ENCODE measurements at places on chromosomes 7 and 10.

DNA sequence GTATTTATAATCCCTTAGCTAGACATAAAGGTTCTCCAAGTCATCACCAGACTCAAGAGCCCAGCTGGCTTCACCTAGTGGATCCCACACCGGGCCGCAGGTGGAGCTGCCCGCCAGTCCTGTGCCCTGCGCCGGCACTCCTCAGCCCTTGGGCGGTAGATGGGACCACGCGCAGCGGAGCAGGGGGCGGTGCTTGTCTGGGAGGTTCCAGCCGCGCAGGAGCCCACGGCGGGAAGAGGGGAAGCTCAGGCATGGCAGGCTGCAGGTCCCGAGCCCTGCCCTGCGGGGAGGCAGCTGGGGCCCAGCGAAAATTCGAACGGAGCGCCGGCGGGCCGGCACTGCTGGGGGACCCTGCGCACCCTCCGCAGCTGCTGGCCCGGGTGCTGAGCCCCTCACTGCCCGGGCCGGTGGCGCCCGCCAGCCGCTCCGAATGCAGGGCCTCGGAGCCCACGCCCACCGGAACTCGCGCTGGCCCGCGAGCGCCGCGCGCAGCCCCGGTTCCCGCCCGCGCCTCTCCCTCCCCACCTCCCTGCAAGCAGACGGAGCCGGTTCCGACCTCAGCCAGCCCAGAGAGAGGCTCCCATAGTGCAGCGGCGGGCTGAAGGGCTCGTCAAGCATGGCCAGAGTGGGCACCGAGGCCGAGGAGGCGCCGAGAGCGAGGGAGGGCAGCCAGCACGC, 675.6 kb downstream of the REEP3 start:
- no peak for DNase-seq

DNA sequence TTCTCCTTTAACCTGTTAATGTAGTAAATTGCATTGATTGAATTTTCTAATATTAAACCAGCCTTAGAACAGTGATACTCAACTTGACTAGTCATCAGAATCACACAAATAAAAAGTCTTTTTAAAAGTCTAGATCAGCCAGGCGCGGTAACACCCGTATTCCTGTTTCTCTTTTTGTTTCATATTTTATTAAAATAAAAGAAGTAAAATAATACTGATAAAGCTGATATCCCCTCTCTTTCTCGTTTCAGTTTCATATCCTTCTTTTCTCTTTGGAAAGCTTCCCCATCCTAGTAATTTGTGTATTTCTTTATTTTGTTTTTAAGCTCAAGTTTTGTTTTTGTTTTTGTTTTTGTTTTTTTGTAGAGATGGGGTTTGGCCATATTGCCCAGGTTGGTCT, 9.3 kb downstream of the SMO start:
- DNase-seq: no peak

- no peak for DNase-seq
These were observed 235.5 kb downstream of the SKIDA1 start for GRCh38 chr10:21289961-21290360.

DNA sequence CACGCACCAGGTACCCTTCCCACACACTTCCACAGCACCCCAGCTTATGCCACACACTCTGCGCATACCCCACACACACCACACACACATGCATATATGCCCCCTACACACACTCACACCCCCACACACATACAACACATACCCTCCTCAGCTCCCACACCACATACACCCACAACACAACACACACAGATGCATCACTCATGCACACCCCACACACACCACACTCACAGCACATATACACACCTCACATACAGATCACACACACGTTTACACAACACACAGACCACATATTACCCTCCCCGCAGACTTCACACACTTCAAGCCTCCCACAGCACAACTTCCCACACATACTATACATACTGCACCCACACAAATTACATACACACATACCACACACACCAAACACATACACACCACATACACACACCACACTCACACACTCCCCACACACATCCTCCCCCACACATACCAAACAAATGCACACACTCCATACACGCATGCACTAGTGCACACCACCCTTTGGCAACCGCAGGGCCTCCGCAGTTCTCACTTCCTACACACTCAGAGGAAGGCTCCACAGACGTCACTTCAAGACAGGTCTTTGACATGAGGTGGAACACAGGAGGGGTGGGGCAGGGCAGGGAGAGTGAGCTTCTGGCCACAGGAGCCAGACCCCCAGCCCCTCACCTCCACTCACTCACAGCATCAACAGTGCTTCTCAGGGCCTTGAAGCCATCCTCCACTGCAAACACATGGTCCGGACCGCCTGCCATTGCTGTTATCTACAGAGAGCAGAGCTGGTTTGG, 18.5 kb upstream of the ANTXRL start:
- no peak for DNase-seq

- no peak for DNase-seq
These were observed 679.4 kb upstream of the C7orf33 start for GRCh38 chr7:147911201-147911601.

DNA sequence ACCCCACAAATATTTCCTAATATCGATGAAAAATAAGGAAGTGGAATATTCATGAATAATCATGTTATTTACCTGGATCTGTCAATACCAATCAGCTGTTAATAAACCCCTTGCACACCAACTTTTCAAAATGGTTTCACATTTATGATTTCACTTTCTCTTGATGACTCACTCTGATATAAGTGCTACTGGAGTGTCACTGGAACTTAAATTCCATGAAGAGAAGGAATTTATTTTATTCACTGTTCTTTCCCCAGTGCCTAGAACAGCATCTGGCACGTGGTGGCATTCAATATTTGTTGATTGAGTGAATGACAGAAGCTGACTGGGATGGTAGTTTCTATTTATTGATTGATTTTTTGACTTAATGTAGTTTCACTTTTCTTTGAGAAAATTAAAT, 3.5 kb upstream of the ENO4 start:
- DNase-seq: no peak

GRCh38 chr7:142714375-142714774, 34.9 kb upstream of the PRSS1 start:
- no peak for DNase-seq

DNA sequence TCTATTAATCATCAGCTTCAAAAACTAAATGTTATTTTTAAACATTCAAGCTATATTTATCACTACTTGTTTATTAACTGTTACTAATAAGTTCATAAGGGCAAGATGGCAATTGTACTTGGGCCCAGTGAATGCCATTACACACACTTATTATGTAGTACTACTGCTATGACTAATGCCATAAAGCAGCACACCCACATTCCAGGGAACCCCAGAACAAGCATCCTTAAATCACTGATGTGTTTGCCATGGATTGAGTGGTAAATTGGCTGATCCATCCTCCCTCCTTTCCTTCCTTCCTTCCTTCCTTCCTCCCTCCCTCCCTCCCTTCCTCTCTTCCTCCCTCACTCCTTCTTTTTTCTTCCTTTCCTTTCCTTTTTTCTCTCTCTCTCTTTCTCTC, 37.4 kb upstream of the RSU1 start:
- DNase-seq: no peak

GRCh38 chr10:11141571-11142091, 124.0 kb downstream of the CELF2 start:
- DNase-seq: no peak

DNA sequence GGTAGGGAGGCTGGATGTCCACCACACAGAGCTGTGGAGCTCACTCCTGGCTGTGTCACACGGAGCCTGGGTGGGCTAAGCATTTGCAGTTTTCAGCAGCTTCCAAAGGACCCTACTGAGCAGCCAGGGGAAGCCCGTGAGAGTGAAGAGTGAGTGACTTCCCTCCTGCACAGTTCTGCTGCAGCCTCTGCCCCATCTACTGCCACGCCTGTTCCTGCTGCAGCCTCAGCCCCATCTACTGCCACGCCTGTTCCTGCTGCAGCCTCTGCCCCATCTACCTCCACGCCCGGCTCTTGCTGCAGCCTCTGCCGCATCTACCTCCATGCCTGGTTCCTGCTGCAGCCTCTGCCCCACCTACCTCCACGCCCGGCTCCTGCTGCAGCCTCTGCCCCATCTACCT, 12.2 kb downstream of the ADAM8 start:
- DNase-seq: no peak

- DNase-seq: no peak
These were observed 48.4 kb upstream of the GLI3 start for GRCh38 chr7:42285383-42285824.

DNA sequence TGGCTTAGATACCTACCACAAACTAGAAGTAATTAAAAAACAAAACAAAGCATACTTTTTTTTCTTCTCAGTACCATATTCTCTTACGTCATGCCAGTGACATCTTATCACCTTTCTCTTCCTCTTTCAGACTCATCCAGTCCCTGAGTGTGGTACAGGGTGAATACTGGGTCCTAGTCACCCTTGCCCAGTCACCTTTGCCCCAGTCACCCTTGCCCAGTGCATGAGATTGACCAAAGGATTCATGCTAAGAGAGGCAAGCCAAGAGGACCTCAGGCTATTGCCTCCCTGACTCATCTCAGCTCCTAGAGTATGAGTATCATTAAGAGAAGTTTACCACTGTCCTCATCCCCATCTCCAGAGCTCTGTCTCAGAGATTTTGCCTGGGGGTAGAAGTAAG, 10.0 kb upstream of the TSPAN12 start:
- no peak for DNase-seq

GRCh38 chr7:51228386-51228958, 88.1 kb downstream of the COBL start:
- DNase-seq: no peak
